ENCODE measurements at places on chromosomes 2 and 18.

DNA sequence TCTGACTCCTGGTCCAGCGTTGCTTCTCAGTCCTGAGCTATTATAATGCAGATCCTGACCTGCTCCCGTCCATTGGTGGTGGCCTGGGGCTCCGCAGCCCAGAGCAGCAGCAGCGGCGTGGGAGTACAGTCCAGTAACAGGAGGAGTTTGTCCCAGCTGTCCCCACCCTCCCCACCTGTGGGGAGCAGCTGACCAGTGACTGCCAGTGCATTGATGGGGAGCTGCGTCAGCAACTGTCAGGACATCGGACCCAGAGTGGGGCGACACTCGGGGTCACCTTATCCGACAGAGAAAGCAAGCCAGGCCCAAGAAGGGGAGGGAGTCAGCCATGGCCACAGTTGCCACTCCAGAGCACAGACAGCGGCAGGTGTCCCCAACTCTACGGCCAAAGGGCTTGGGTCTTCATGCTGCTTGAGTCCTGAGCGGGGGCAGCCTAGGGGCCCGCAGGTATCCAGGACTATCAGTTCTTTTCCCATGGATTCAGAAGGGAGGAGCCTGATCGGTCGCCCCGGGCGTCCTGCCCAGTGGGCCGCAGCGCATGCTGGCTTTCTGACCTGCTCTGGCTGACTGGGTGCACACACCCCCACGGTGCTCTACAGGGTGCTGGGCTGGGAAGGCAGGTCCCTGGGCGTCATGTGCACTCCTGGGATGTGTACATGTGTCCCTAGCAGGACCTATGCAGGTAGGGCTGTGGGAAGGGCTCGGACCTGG lies 29.7 kb downstream of the DNMT3A start:
- DNase-seq = no peak

- no peak for DNase-seq
These were observed 136.7 kb downstream of the SH3BP4 start for GRCh38 chr2:235088496-235088921.

- no peak for DNase-seq
These were observed 385.5 kb downstream of the SETBP1 start for GRCh38 chr18:45066210-45066609.

DNA sequence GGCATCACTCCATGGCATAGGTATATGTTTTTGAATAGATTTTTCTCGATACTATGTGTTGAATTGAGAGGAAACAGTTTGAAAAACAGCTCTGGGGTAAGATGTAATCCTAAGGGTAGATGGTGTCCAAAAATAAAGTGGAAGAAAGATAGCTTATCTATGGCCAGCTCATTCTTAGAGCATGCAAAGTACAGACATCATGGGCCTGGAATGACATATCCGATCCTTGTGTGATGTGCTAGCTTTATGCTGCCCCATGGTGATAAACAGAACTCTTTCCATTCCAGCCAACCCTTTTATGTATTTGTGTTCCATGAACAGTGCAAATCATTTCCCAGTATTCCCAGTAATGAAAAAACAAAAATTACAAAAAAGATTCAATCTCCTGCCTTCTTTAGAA lies 390.2 kb upstream of the NXPH2 start:
- DNase-seq = no peak

GRCh38 chr2:223270548-223270947 lies 218.6 kb downstream of the KCNE4 start:
- no peak for DNase-seq

DNA sequence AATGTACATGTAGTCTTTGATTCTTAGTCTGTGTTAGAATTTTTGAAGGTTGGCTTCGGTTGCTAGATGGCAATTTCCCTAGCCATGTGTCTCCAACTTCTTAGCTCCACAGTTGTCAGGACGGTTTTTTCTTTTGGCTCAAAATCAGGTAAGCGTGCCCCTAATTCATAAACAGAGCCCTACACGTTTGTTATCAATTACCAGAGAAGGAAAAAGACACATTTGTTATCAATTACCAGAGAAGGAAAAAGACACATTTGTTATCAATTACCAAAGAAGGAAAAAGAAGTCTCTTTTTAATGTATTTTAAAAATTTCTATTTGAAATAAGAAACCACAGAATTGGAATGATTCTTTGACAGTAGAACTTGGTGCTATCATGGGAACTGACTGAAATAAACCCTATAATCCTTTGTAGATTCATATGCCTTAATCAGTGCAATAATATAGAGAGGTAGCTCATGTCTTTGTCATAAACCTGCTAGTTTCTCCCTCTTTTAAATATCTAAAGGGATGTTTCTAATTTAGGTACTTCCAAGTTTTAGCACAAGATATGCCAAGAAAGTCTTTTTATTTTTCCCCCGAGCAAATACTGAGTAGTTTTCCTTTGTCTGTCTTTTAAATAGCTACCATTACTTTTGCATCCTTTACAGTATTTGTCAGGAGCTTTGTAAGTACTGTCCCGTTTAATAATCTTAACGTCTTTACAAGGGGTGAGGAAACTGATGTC lies 35.9 kb downstream of the CAMKMT start:
- DNase-seq = no peak

GRCh38 chr2:238771639-238772038 lies 76.2 kb upstream of the TWIST2 start:
- no peak for DNase-seq

GRCh38 chr2:61450144-61450543 lies 20.7 kb downstream of the USP34 start:
- no peak for DNase-seq

DNA sequence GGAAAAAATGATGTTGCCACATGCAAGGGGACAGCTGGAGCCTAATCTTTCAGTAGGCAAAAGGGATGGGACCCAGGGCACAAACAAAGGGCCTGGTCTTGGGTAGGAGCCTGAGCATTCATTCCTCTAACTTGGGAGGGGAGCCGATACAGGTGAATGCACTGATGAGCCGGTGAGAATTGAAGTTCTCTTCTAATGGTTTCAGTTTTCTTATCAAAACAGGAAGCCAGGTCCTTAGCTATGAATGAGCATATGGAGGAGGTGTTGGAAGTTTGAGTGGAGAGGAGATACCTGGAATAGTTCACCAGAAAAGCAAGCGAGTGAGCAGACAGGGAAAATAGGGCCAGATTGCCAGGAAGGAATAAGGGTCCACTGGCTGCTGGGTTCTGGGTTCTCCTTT lies 10.1 kb downstream of the DPP4 start:
- no peak for DNase-seq

GRCh38 chr2:110791435-110791834 lies 59.1 kb downstream of the ACOXL start:
- no peak for DNase-seq

GRCh38 chr2:38187541-38188011 lies 111.6 kb upstream of the CYP1B1 start:
- no peak for DNase-seq

GRCh38 chr2:69279211-69279610 lies 107.8 kb downstream of the GFPT1 start:
- no peak for DNase-seq

- no peak for DNase-seq
These were observed 124.3 kb downstream of the RBMS1 start for GRCh38 chr2:160368988-160369930.

DNA sequence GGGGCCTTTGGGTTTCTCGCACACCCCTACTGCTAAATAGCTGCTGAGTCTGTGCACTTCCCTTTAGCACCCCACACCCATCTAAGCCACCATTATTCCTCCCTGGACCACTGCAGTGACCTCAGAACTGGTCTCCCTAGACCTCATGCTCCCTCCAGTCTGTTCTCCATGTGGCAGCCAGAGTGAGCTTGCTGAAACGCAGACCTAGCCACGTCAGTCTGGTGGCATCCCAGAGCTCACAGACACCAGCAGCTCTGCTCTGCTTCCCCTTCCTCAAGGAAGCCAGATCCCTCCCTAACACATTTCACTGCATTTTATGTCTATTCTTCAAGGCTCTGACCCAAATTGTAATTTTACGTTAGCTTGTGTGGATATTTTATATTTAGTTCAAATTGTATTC lies 144.4 kb downstream of the DYSF start:
- no peak for DNase-seq

DNA sequence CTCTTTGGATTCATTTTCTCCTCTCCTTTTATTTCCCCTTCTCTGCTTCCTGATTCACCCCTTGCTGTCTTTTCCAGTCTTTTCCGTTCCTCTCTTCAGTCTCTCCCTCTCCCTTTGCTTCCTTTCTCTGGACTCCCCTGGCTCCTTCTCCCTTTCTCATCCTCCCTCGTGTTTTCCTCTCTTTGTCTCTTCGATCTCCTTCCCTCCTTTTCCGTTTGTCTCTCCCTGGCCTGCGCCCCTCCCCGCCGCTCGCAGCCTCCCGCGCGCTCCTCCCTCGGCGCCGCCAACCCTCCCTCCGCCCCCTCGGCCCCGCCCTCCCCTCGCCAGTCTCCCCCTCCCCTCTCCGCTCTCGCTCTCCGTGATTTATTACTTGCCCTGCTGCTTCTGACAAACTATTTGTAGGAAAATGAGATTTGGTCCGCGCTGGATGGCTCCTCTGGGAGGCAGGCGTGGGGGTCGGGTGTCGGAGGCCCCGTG lies 46.0 kb upstream of the PAX8 start:
- no peak for DNase-seq

DNA sequence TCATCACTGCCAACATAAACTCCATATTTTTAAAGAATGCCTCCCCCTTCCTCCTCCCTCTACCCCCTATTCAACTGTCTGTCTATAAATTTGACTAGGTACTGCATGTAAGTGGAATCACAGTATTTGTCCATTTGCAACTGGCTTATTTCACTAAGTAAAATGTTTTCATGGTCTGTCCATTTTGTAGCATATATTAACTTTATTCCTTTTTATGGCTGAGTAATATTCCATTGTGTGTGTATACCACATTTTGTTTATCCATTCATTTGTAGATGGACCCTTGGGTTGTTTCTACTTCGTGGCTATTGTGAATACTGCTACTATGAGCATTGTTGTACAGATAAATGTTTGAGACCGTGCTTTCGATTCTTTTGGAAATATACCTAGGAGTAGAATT lies 10.7 kb downstream of the SEH1L start:
- no peak for DNase-seq

DNA sequence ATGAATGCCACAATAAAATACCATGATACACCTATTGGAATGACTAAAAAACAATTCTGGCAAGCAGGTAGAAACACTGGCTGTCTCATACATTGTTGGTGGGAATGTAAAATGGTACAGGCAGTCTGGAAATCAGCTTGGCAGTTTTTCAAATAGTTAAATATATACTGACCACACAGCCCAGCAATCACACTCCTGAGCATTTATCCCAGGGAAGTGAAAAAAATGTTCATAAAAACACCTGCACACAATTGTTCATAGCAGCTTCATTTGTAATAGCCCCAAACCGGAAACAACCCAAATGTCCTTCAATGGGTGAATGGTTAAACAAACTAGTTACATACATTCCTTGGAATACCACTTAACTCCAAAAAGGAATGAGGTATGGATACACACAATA lies 137.2 kb downstream of the TFCP2L1 start:
- no peak for DNase-seq

DNA sequence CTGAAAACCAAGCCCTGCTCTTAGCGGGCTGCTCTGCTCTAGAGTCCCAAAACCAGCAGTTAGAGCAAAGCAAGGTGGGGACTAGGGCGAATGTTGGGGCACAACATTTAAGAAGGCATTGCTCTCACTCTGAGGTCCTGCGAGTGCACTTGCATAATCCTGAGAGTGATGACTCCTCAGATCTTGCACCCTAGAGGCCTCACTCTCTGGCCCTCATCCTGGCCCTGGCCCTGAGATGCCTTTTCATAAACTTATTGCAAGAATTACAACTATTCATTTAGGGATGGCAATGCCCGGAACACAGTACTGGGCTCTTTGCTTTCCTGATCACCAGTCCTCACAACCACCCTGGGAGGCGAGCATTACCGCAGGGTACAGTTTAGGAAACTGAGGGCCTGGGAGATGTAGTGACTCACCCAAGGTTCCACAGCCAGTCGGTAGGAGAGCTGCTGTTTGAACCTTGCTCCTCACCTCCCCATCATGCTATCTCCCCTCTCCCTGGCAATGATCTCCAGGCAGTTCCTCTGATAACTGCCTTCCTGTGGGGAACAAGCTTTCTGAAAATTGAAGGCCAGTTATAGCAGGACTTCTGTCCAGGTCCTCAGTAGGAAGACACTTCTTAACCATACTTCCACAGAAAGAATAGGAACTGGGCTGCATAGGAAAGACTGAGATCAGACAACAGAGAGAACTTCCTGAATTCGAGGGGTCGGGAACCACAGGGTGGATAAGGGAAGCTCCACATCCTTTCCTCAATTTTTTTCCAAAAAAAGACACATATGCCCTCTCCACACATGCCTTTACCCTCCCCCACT lies 91.3 kb downstream of the TNS1 start:
- DNase-seq = no peak

DNA sequence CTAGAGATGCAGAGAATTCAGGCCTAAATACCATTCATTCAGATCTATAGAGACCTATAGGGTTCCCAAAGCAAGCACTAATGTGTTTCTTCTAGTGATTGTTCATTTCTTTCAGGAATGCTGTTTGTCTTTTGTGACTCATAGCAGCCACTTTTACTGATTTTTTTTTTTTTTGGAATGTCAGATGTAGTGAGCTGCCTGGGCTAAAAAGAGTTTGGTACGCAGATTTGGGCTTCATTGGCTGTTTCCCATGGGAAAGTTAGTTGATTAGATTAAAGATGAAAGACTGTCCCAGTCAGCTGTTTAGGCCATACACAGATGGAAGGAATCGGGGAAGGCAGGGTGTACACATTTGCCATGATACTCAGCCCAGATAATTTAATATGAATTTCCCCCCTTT lies 87.6 kb downstream of the CDC42EP3 start:
- no peak for DNase-seq

DNA sequence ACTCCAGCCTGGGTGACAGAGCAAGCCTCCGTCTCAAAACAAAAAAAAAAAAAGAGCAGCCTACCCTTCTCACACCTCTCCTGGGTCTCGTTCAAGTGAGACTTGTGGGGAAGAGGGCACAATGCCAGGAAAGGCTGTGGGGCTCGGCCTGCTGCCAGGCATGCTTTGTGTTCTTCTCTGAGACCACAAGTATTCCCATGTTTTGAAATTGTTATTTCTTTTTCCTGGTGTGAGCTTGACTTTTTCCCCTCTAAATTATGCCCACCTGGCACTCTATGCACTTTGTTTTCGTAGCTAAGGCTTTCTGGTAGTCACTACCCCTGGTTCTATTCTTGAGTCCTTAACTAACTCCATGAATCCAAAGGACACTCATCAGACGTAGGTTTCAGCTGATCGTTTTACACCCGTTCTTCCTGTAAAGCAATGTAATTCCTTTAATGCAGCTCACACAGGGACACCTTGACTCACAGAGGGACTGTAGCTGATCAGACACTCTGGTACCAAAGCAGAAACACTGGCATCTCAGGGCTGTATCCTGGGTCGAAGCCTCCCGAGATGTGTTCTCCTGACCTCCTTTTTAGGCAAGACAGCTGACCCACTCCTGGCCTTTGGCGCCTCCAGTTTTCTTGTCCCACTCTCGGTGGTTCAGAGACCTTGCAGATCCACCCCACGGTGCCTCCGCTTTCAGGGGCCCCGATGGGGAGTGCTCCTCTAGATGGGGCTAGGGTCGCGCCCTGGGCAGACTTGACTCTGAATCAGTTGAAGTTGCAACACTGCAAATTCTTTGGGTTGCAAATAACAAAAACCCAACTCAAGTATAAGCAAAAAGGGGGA lies 193.3 kb upstream of the AGAP1 start:
- no peak for DNase-seq
